ENCODE measurements at places on chromosomes 2 and 18.

GRCh38 chr2:196182439-196183171, 11.2 kb upstream of the STK17B start:
- no peak for DNase-seq

GRCh38 chr2:26883956-26884355, 36.0 kb downstream of the DPYSL5 start:
- no peak for DNase-seq

DNA sequence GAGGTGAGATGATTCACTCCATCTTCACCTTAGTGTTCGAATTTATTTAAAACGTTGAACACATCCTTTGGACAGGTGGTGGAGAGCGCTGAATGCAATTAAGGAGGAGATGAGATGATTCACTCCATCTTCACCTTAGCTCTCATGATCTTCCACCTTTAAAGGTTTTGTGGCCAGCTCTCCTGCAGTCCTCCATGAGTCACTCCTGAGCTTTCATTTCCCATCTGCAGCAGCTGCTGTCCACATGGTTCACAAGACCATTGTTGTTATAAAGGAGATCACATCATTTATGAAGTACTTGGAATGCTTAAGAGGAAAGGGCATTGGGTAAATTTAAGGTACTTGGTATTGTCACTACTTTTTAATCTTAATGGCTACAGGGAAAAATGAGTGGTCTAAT, 298.5 kb downstream of the PAX3 start:
- no peak for DNase-seq

- DNase-seq = no peak
Measured at GRCh38 chr2:71591044-71591443, 137.7 kb downstream of the DYSF start.

GRCh38 chr18:77373730-77374445, 124.2 kb downstream of the GALR1 start:
- no peak for DNase-seq

- no peak for DNase-seq
Measured at GRCh38 chr2:10668402-10669012, 21.3 kb downstream of the NOL10 start.

GRCh38 chr2:201909961-201910361, 103.6 kb downstream of the CDK15 start:
- no peak for DNase-seq

- no peak for DNase-seq
Measured at GRCh38 chr2:170371231-170371998, 193.5 kb downstream of the MYO3B start.

DNA sequence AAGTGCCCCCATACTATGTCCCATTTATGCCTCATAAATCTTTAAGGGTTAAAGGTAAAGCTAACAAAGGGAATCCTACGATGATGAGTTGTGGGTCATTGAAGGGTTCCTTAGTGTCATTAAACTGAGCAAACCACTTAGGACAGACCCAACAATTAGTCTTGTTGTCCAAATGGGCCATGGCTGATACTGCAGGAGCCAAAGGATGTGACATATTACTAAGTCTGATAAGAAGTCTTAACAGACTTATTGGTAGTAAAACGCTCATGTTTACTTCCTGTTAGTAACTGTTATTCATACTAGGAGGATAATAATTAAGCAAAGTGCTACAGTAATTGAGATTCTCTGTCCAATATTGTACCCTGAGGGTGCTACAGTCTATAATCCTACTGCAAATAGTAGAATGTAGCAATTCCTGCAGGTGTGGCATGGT, 96.8 kb downstream of the PTPN4 start:
- no peak for DNase-seq

- no peak for DNase-seq
Measured at GRCh38 chr2:72678024-72678423, 147.8 kb downstream of the EXOC6B start.

DNA sequence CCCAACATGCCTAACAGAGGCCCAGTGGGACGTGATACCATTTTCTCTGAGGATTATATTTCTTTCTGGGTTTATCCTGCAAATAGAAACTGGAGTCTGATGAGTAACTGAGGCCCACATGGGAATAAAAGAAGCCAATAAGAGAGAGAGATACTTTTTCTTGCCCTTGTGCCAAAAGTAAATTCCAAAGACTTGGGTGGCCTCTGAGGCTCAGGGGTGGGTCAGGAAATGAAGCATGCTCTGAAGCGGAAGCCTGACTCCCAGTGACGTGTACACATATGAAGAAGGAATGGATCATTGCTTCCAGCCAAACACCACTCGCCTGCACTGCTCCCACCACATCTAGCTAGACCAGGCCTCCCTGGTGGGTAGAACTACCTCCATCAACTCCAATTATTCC, 273.6 kb upstream of the NCKAP5 start:
- DNase-seq = no peak

Measured in stimulated activated CD4-positive, alpha-beta T cell treated with anti-CD3 and anti-CD28 coated beads, Interleukin-1b, Interleukin-23, amount 100 ng/mL, for 1 hour (primary cell).